ENCODE measurements at places on chromosomes 11 and 22. TPM values are rescaled to one million over a fixed set of nuclear protein-coding genes. Genes with fewer than 3 reads are reported as not detected.

GRCh38 chr11:33086017-33086416, 46.6 kb downstream of the TCP11L1 start:
- no peak for DNase-seq

- DNase-seq: no peak
Observed at GRCh38 chr11:85620256-85620655, 6.9 kb downstream of the DLG2 start.

- DNase-seq: no peak
Observed at GRCh38 chr22:47166033-47166404, 403.6 kb downstream of the TBC1D22A start.

DNA sequence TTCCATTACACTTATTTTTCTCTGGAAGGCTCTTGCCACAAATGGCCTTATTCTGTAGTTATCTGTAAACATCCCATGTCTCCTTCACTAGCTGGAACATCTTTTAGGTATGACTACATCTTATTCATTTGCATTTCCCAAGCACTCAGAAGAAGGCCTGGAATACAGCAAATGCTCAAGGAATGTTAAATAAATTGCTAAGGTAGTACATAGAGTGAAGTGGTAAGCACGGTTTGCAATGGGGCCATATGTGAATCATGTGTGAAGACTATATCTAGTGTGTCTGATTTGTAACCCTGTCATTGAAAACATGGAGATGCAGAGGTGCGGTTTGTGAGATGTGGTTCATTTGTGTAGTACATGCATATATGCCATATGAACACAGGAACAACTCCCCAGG, 33.5 kb downstream of the GDPD4 start:
- no peak for DNase-seq

- no peak for DNase-seq
Observed at GRCh38 chr11:126547161-126547560, 191.7 kb downstream of the ST3GAL4 start.

- no peak for DNase-seq
Observed at GRCh38 chr11:3037945-3038271, 19.3 kb downstream of the CARS1 start.

DNA sequence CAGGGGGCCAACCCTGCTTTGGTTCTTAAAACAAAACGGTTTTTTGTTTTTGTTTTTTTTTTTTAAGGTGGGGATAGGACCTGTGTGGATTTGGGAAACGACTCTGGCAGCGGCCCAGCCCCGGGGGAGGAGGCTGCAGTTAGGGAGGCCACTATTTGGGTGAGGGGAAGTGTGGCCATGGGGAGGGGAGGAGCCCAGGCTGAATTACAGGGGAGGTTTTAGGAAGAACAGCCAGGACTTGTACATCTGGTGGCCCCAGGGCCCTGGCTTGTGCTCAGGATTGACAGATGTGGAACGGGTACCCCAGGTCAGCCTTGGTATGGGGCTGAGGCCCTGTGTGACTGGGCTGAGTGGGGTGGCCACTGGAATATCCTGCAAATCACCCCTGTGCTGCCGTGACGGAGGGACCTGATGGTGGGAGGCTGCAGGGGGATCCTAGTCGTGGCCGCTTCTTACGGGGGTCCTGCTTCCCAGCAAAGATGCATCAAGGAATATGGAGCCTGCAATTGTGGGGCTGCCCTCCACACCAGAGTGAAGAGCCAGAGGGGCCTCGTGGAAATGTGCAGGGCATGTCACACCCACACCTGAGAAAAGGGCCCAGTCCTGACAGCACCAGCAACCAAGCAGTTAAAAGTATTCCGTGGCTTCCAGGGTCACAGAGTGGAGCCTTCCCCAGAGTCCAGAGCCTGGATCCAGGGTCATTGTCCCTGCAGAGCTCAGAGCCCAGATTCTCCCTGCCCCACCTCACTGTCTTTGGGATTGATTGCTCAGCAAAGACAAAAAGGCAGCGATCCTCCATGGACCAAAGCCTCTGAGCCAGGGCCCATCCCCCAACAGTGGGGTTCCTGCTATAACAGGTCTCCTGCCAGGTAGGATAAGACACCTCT, 55.2 kb upstream of the WNT7B start:
- DNase-seq: no peak

DNA sequence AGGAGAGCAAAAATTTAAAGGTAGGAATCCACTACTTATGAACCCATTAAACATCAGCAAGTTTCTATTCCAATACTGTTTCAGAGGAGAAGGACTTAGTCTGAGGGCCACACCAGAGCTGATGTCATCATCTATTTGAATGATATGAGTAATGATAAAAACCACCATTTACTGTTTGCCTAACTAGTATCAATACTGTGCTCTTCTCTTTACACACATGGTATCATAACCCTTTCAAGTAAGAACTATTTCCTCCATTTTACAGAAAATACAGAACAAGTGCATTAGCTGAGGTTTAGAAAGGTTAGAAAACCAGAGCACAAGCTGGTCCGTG, 651.3 kb upstream of the KIRREL3 start:
- no peak for DNase-seq

DNA sequence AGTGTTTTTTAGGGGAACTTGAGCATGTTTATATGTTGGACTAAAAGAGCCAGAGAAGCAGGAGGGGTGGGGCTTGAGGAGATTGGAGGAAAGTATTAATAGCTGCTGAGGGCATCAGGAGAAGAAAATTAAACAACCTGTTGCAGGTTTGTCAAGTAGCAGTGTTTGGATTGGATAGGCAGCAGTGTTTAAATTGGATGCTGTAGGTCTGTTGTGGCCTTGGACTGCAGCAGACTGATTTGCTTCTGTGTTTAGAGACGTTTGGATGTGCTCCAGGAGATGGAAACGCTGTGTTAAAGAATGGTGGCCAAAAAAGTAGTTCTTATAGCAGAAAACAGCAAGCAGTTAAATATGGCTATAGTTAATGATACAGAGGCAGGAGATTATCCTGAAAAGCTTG, 5.7 kb downstream of the EIF3L start:
- no peak for DNase-seq

DNA sequence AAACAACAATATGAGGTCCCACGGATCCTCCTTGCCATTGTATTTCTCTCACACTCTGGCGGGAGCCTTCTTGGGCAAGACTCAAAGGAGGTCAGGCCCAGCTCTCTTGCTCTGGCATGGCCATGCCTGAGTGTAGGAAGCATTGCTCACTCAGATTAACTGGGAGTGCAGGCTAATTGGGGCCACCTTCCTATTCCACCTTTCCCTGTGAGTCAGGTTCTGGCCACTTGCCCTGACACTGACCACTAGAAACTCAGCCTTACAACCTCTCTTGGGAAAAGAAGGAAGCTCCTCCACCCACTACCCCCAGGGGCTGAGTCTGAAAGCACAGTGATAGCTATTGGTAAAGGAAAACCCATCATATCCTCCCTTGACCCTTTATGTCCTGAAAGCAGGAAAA, 121.8 kb upstream of the NTM start:
- DNase-seq: no peak

DNA sequence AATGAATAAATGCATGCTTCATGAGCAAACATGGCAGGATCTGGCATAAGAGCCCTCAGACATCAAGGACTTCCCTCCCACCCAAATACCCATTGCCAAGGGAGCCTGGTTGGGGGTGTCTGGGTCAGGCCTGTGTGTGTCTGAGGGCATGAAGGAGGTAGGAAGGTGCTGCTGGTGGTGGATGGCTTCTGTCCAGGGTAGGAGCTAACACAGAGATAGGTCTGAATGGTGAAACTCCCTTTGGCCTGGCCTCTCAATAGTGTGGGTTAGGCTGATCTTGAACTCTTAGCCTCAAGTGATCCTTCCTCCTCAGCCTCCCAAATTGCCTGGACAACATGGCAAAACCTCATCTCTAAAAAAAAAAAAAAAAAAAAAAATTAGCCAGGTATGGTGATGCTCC, 2.8 kb downstream of the AMPD3 start:
- DNase-seq: no peak

- no peak for DNase-seq
Observed at GRCh38 chr11:78432058-78432515, 14.5 kb upstream of the GAB2 start.

- DNase-seq: no peak
Observed at GRCh38 chr11:107931206-107931605, 3.0 kb downstream of the RAB39A start.

DNA sequence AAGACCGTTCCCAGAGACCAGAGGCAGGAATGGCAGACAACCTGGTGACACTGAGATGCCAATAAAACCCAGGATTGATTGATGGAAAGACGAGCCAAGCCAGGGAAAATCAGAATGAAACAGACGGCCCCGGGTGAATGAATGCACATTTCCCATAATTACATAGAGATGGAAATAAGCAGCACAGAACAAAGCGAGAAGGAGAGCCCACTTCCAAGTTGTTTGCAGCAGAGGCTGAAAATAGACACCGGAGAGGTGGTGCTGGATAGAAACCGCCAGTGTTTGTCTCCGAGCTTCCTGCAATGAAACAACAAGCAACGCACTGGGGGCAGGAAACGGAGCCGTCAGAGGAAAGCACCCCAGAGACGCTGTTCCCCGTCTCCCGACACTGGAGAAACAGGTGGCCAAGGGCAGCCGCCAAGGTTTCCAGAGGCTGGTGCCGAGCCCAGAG, 406.8 kb downstream of the SHANK2 start:
- no peak for DNase-seq

GRCh38 chr11:62540804-62541701, 5.6 kb downstream of the AHNAK start:
- DNase-seq: no peak

DNA sequence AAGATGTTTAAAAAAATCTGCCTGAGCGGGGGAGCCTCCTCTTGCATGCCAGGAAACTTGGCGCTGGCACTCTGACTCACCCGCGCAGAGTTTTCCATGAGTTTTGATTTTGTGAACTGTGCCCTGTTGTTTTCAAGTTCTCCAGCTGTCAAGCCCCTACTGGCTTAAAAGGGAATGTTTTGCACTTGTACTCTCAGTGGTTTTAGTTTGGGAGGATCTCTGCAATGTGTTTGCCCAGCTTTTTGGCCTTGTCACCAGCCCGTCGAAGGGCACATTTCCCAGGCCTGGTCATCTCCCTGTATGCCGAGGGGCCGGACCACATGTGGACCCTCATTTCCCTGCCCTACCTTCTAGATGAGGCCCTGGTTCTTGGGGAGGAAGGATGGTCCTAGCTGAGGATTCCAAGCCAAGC, 12.2 kb downstream of the MRGPRF start:
- DNase-seq: no peak

GRCh38 chr11:111561306-111561705, 20.8 kb downstream of the LAYN start:
- no peak for DNase-seq

GRCh38 chr11:110286298-110287040, 9.9 kb downstream of the RDX start:
- DNase-seq: no peak

- no peak for DNase-seq
Observed at GRCh38 chr22:28188178-28188879, 269.3 kb upstream of the PITPNB start.

Gene F2
- 0.62 TPM for polyA plus RNA-seq

Gene C11orf91
- polyA plus RNA-seq: not detected

Gene C11orf52
- polyA plus RNA-seq: 10.9 TPM

Gene LINC01488
- polyA plus RNA-seq: 0.04 TPM

Gene TMEM25
- 31.7 TPM for polyA plus RNA-seq

Gene GUCY1A2
- polyA plus RNA-seq: 2.5 TPM

Gene FZD4
- polyA plus RNA-seq: 81.7 TPM

Gene MS4A10
- 0.12 TPM for polyA plus RNA-seq

Gene ADAMTS15
- 65.7 TPM for polyA plus RNA-seq

Gene ART1
- polyA plus RNA-seq: not detected

Gene GALNT18
- 25.4 TPM for polyA plus RNA-seq

Measured in renal pelvis (tissue), 12 donors.